ENCODE measurements at places on chromosomes 4 and X.

- DNase-seq: no peak
Observed at GRCh38 chr4:176676901-176677300, 115.8 kb downstream of the VEGFC start.

DNA sequence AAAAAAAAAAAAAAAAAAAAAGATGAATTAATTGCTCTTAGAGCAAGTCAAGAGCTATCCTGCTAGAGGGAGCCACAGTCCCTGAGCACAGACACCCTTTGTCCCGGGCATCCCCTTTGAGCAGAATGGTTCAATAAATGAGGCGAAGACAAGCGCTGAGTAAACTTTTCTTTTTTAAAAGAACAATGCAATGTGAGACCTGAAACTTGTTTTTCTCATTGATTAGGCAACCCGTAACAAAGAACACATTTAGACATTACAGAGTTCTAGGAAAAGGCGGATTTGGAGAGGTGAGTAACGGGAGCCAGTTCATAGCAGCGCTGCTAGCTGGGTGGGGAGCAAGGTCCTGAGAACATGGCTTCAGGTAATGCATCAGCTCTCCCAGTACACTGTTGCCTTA, 46.1 kb downstream of the GRK4 start:
- DNase-seq: no peak

GRCh38 chrX:47523713-47524166, 37.3 kb upstream of the ARAF start:
- no peak for DNase-seq

DNA sequence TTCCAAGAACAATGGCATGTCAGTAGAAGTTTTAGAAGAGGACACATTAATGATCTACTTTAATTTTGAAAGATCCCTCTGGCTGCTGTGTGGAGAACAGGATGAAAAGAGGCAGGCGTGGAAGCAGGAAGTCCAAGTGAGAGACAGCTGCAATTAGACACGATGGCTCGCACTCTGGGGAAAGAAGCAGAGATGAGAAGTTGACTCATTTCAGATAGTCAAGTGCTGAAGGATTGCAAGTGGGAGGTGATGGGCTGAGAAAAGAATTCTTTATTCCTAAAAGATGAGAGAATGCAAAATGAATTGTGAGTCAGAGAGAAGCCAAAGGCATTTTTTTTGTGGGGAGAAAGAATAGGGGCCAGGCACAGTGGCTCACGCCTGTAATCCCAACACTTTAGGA, 16.5 kb downstream of the RXFP1 start:
- DNase-seq: no peak

- DNase-seq: no peak
Observed at GRCh38 chr4:110848787-110849186, 225.9 kb upstream of the PITX2 start.

DNA sequence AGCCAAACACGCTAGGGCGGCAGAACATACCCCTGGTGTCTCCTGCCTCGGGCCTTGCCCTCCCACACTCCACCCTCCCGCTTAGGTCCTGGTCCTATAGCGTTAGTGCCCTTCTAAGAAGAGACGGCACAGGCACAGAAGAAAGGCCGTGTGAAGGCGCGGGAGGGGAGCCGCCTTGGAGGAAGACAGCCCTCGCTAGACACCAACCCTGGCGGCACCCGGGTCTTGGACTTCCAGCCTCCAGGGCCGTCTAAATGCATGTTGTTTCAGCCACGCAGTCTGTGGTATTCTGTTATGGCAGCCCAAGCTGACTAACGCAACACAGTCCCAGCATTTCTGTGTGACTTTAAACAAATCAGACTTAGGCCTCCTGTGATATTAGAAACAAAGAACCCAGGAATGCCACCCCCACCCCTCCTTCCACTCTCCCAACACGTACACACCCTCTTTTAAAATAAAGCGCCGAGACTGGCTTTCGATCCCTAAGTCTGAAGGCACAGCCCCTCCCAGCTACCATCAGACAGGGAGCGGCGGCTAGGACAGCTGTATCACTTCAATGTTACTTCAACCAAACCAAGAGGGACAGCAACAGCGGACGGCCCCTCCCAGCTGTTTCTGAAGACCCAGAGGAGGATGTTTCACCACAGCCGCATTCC, 128.0 kb downstream of the AFAP1 start:
- DNase-seq: no peak

GRCh38 chr4:167775375-167775774, 317.0 kb upstream of the ANXA10 start:
- no peak for DNase-seq

DNA sequence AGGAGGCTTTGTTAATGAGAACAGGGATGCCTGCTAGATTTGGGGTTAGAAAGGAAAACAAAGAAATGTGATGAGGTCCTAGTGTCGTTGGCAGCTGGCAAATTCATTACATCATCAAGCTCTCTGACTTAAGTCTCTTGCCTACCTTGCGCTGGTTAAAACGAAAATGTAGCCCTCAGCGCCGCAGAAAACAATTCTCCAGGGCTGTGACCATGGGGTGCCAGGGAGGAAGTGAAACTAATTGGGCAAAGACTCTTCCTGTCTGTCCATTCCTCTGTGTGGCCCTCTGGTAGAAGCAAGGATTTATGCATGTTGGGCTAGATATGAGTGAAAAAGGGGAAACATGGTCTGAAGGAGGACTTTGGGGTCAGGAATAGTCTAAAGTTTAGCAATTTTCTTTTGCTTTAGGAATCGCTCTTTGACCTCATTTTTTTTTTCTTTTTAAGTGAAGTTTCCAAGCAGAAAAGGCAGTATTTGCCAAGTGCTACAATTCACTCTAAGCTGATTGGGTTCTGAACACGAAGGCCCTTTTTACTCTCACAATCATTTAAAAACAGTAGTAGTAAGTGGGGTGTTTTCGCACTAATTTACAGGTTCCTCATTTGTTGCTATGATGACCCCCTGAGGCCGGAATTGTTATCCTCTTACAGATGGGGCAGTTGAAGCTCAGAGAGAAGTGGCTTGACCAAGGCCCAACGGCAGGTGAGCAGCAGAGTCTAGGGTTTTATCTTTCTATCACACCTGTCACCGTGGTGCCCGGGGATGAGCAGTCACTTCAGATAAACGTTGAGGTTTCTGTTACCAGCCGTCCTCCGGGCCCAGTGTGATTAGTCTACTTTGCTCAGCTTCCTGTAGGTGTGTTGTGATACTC, 27.3 kb upstream of the CHRNA9 start:
- no peak for DNase-seq

DNA sequence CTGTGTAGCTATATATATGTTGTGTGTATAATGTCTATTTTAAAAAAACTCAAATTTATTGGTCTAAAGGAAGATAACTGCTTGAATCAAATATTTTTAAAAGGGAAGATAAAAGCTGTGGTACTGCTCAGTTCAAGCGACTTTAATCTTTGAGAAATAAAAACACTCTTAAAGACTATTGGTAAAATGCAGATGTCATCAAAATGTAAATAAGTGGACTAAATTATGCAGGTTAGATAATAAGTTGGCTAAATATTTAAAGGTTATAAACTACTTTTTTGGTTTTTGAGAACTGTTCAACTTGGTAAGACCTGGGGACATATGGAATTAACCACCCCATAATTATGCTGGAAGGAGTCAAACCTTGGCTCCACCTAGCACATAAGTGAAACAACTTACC, 144.7 kb upstream of the ITM2A start:
- DNase-seq: no peak

DNA sequence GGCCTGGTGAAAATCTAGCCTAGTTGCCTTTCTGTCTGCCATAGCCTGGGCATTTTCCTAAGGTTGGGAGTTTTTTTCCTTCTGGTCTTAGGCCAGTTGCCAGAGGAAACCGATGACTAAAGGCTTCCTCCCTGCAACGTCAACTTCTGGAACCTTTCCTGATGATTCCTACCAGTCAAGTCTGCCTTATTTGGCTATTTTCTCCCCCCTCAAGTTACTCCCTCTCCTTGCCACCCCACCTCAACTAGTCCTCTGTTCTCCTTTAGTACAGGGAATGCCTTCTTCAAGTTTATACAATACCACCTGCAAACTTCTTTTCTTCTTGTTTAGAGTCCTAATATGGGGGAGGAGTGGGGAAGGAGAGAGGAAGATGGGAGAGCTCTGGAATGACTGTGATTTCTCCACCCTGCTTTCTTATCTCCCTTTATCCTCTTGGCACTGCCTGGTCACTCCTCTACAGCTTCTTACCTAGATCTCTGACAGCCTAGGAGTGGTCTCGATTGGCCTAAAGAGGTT, 10.6 kb downstream of the MSN start:
- no peak for DNase-seq

- no peak for DNase-seq
Observed at GRCh38 chrX:99461223-99461622, 948.9 kb downstream of the PCDH19 start.

DNA sequence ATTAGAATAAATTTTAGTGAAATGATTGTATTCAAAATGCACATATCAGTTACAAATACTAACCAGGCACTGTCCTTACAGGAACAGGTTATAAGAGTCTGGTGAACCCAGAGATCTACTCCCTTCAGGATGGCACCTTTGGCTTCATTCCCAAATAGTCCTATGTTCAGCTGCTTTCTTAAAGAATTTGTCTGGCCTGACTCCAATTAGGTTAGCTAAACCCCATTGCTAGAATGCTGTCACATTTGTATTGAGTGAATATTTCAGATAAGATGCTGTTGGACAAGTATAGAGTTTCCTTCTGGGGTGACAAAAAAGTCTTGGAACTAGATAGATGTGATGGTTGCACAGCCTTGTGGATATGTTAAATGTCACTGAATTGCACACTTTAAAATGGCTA, 69.4 kb downstream of the EFHC2 start:
- no peak for DNase-seq

GRCh38 chr4:186765673-186766546, 42.3 kb upstream of the FAT1 start:
- DNase-seq: no peak

GRCh38 chrX:39938466-39938865, 159.3 kb downstream of the BCOR start:
- DNase-seq: no peak

GRCh38 chrX:136183917-136184316, 36.6 kb downstream of the FHL1 start:
- DNase-seq: no peak

- no peak for DNase-seq
Observed at GRCh38 chr4:6616087-6616995, 24.1 kb upstream of the MRFAP1 start.

- DNase-seq: no peak
Observed at GRCh38 chrX:105696870-105697269, 125.5 kb upstream of the NRK start.

DNA sequence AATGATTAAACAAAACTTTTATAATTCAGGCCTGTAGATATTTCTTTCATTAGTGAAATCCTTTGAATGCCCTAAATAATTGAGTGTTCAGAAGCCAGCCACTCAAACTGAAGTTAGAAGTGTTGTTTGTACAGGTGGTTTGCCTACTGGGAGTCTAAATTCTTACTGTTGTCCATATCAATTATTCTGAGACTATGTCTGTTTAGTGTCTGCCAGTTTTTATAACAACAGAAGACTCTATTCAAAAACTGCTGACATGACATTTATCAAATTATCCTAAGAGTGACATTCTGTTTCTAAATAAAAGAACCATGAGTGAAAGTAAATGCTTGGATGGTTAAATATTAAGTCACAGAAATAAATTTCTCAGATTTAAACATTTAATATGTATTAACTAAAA, 375.1 kb downstream of the FAT4 start:
- no peak for DNase-seq

GRCh38 chr4:22345678-22346077, 170.2 kb downstream of the ADGRA3 start:
- DNase-seq: no peak

- no peak for DNase-seq
Observed at GRCh38 chr4:7771541-7772507, 167.8 kb downstream of the AFAP1 start.

GRCh38 chrX:77922787-77923186, 12.3 kb downstream of the ATP7A start:
- DNase-seq: no peak

DNA sequence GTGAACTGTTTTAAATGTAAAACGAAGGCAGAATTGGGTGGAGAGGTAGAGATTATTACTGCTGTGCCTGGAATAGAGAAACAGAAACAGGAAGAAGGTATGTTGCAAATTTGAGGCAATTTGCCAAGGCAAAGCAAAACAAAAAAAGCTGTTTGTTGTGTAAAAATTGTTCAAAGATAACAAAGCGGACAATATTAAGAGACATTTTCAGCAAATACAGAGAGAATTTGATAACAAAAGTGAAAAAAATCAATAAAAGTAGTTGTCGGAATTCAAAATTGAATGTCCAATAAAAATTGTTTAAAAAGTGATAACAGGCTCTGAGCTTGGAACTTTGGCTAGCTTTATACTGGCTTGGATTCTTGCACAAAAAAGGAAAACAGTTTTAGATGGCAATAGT, 14.4 kb upstream of the SMS start:
- no peak for DNase-seq

- DNase-seq: no peak
Observed at GRCh38 chrX:22652596-22652995, 347.2 kb upstream of the DDX53 start.

DNA sequence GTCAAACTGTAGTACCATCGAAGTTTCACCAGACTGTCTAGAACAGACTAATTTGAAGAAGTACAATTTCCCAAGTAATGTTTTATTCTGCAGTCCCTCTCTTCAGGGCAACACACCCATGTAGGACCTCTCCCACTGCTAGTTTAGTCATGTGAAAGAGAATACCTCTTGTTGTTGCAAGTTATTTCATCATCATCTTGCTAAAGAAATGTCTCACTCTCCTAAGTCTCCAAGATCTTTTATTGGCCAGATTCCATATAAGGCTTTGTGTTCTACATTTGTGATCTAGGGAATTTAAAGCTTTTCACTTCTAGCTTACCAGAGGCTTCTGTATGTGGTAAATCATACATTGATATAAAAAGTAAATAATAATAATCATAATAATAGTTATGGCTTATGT, 745.3 kb upstream of the MAGEB2 start:
- no peak for DNase-seq

DNA sequence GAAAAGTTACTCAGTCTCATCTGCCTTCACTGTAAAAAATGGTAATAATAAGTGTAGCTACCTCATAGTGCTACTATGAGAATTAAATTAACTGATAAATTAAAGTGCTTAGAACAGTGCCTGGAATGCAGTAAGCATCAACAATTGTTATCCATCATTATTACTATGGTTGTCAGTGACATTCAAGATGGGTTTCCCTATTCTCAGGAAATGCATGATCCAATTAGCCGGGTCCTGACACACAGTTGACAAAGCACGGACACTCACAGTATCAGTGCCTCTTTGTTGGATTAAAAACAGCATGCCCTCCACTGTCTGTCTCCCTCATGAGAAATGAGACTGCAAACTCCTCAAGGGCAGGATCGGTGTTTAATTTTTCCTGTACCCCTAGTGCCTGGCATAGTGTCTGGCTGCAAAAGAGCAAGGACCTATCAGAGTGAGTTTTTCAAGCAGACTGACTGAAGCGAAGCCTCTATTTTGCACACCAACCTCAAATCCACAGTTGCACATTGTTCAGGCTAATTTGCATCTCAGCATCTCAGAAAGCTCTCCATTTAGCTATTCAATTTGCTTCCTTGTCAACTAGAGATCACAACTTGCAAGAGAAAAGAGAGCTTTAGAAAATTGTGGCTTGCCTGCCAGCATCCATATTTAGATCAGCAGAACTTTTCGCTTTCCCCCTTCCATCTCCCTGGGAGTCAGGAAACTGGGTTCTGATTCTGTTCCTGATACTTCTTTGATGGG, 122.9 kb downstream of the LDB2 start:
- no peak for DNase-seq

GRCh38 chrX:154828016-154828408, 6.5 kb downstream of the SMIM9 start:
- DNase-seq: no peak

GRCh38 chr4:109553130-109553529, 6.9 kb upstream of the MCUB start:
- no peak for DNase-seq

Data from DMS 273 treated with DMSO at 0.1 percent for 48 hours (cell line).